Glutamatergic neuron (in vitro differentiated cells): ENCODE measurements at places on chromosomes 5 and 9. TPM values are rescaled to one million over a fixed set of nuclear protein-coding genes. Genes with fewer than 3 reads are reported as not detected.

DNA sequence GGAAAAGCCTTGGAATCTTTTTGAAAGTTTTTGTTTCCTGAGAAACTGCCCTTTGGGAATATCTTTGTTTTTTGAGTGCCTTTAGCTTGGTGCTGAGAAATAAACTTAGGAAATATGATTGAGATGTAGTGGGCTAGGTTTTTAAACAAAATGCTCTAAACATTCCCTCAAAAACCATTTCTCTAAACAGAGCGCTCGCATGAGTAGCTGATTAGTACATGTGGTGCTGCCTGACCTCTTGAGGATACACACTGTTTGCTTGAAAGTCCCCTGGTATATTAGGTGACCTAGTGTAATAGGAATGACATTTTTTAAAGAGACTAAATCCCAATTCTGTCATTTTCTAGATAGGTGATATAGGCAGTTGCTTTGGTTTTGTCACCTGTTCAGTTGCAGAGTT, 132.3 kb downstream of the ADAMTSL1 start:
- DNase-seq: no peak

- no peak for DNase-seq
Observed at GRCh38 chr5:133861161-133861737, 107.2 kb downstream of the C5orf15 start.

- DNase-seq: no peak
Observed at GRCh38 chr5:179008667-179009066, 13.5 kb upstream of the GRM6 start.

- DNase-seq: no peak
Observed at GRCh38 chr5:50722223-50722622, 55.8 kb downstream of the PARP8 start.

CAMK2A gene
- 1.1 TPM for total RNA-seq
